ENCODE measurements at places on chromosomes 6 and 20. TPM values are rescaled to one million over a fixed set of nuclear protein-coding genes. Genes with fewer than 3 reads are reported as not detected.

The AGPAT4 gene
- total RNA-seq = 10.2 TPM

The CGA gene
- 0.16 TPM for total RNA-seq

The BCAS1 gene
- under 0.01 TPM for total RNA-seq

The APOM gene
- total RNA-seq = 1.8 TPM

The TPBG gene
- 26.8 TPM for total RNA-seq

The SEMG2 gene
- not detected for total RNA-seq

The STMND1 gene
- not detected for total RNA-seq
